ENCODE measurements at places on chromosomes 6 and 20.

- DNase-seq, result no peak
Observed at GRCh38 chr6:43807228-43808061, 37.4 kb downstream of the VEGFA start.

DNA sequence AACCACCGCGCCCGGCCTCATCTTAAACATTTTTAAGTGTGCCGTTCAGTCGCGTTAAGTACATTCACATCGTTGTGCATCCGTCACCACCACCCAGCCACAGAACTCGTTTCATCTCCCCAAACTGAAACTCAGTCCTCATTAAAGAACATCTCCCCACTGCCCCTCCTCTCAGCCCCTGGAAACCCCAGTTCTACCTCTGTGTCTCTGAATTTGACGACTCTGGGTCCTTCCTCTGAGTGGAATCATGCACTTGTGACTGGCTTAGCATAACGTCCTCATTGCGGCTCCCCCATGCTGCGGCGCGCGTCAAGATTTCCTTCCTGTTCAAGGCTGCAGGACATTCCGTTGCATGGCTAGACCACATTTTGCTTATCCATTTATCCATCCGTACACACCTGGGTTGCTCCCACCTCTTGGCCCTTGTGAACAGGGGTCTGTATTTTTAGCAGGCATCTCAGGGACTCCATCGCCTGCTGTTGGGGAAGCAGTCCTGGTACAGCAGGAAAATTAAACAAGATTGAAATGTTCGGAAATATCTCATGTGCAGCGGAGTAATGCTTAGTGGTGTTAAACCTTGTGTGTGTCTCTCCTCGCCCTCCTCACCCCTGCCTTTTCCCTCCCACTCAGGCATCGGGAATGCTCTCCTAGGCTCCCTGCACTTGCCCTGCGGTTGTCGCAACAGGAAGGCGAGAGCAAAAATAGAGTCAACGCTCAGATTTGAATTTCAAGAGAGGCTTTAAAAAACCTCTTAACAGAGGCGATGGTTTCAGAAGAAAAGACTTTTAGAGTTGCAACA is 127.9 kb downstream of the PXDC1 start:
- DNase-seq, result no peak

DNA sequence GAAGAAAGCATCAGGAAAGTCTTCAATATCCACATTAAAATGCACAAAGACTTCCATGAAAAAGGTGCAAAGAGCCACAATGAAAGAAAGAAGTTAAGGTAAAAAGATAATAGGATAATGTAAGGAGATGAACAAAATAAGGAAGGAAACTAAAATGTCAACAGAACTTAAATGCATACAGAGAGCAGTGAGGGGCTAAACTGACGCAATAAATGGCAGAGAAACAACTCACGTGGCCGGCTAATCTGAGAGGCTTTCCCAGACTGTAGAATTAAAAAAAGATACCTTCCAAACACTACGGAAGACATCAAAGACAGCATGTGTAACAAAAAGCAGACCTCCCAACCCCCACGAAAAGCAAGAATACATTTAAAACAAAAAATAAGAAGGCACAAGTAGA is 73.7 kb downstream of the GMDS start:
- no peak for DNase-seq

- no peak for DNase-seq
Observed at GRCh38 chr6:164078532-164079274, 664.2 kb downstream of the QKI start.

DNA sequence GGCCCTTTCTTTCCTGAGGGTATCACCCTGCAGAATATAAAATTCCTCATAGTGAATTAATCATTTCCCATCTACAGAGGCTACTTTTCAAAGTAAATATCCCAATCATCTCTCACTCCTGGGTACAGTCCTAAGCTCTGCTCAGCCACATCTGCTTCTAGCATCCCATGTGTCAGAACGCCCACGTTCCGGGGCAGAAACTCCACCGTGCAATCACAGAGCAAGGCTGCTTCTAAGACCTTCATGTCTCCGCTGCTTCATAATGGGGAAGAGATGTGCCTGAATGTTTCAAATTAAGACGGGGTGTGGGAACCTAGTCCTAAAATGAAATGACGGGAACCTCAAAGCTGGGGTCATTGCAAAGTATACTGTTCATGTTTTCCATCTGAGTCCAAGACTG is 208.8 kb upstream of the GMDS start:
- DNase-seq, result no peak

DNA sequence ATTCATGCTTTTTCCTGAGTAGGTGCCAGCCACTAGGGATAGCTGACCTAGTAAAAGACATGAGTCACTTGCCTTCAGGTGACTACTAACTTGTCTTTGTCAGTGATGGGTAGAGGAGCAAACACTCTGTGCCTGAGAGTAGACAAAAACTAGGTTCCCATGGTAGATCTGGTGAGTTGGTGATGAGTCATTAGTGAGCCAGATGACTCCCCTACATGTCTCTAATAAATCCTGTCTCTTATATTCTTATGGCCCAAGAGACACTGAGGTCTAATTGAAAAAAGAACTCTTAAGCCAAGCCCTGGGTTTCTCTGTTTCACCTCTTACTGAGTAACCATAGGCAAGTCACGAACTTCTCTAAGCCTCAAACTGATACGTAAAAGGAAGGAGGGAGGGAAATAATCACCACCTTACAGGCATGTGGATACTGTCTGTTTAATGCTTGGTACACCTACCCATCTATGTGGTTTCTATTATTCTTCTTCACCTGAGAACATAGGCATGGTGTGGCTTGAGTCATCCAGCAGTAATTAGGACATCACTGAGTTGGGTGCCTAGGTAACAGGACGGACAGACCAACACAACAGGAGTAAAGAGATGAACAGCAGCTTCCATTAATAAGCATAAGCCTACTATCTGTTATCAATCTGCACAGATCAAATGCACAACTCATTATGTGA is 20.3 kb downstream of the TTPAL start:
- DNase-seq, result no peak
